ENCODE measurements at places on chromosomes 2 and 18.
A peak's percentile ranks its signal among the peaks of the same experiment; 100 is the strongest.

- no peak for DNase-seq
Observed at GRCh38 chr2:12636837-12637581, 79.7 kb upstream of the TRIB2 start.

- no peak for DNase-seq
Observed at GRCh38 chr2:1891971-1892486, 147.7 kb upstream of the PXDN start.

DNA sequence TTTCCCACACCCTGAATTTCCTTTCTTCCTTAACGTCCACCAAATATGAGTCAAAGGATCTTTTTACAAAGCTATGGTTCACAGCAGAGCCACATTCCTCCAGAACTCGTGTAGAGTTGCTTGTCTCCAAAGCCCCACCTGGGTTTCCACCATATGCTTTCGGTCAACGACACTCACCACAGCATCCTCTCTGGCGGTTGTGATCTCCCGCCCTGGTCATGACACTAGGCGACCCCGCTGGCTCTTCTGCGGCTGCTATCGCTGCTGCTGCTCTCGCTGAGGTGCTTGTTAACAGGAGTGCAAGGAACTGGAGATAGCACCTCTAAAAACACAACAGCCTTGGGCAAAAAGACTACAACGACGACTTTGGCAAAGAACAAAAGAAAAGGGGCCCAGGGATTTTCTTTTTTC, 340 bp downstream of the SLC40A1 start:
- DNase-seq = peak; percentile 40

- DNase-seq = no peak
Observed at GRCh38 chr2:8455236-8456150, 226.4 kb upstream of the ID2 start.

- DNase-seq = no peak
Observed at GRCh38 chr2:9118383-9118960, 88.1 kb upstream of the ASAP2 start.

GRCh38 chr2:100416935-100417710, at the start of gene CHST10:
Gene CHST10 (minus strand): TSS chr2:100417668. CDS start chr2:100406675, 10,993 bp downstream.
- DNase-seq = peak; percentile 63

GRCh38 chr2:100791294-100791935, 28.5 kb upstream of the NPAS2 start:
- DNase-seq = no peak

GRCh38 chr18:34358923-34359322, 134.2 kb upstream of the NOL4 start:
- no peak for DNase-seq

All from stimulated activated CD4-positive, alpha-beta T cell treated with anti-CD3 and anti-CD28 coated beads, Interleukin-2, amount 100 ng/mL, for 24 hours (primary cell).